ENCODE measurements at places on chromosomes 11 and 22.
A peak's percentile ranks its signal among the peaks of the same experiment; 100 is the strongest.

GRCh38 chr22:50526834-50527801 is 1.7 kb upstream of the SCO2 start:
- DNase-seq, result peak; percentile 72

GRCh38 chr11:5486421-5486820 is 2.1 kb upstream of the OR52D1 start:
- no peak for DNase-seq

- no peak for DNase-seq
These were observed 25.9 kb downstream of the IGSF9B start for GRCh38 chr11:133930767-133931448.

GRCh38 chr11:26330262-26330661 is 1.7 kb upstream of the ANO3 start:
- DNase-seq, result no peak

DNA sequence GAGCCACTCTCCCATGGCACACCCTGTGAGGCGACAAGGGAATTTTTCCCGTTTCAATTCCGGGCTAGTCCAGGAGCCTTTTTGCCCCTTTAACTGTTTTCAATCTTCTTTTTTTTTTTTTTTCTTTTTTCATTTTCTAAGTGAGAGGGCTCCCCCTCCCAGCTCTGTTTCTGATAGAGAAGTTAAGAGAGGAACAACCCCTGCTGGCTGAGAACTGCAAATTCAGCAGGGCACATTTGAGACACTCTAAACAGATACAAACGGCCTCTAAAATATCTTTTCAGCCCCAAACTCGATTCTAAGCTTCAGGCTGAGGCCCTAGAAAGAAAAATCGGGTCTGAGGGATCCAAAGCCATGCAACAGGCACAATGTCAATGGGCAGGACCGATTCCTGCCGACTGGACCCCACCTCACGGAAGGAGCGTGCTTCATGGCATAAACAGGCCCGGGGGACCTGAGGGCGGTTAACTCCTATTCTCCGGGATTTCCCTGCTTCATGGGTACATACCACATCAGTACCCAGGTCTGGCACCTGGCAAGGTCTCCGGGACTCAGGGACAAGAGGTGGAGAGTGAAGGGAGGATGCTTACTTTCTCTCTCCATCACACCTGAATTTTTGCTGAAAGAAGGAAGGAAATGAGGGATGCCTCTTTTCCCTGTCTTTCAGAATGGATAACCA is 627.5 kb downstream of the BUD13 start:
- DNase-seq, result no peak

DNA sequence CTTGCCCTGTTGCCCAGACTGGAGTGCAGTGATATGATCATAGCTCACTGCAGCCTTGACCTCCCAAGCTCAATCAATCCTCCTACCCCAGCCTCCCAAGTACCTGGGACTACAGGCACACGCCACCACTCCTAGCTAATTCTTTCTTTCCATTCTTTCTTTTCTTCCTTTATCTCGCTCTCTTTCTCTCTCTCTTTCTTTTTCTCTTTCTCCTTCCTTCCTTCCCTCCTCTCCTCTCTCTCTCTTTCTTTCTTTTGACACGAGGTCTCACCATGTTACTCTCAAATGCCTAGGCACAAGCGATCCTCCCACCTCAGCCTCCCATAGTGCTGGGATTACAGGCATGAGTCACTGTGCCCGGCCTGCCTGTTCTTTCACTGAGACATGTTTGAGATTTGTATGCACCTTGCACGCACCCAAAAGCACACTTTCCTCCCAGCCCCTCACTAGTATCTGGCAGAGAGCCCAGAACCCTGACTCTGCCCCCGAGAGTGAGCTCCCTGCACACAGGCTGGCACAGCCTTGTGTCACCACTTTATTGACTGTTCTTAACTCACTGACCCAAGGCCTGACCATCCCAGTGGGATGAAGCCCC is 56.8 kb downstream of the CD6 start:
- no peak for DNase-seq

GRCh38 chr22:47337161-47337621 is 574.7 kb downstream of the TBC1D22A start:
- no peak for DNase-seq

- DNase-seq, result no peak
These were observed 61.8 kb downstream of the SMIM38 start for GRCh38 chr11:69217276-69218105.

- no peak for DNase-seq
These were observed 131.7 kb upstream of the ISX start for GRCh38 chr22:34934261-34934660.

DNA sequence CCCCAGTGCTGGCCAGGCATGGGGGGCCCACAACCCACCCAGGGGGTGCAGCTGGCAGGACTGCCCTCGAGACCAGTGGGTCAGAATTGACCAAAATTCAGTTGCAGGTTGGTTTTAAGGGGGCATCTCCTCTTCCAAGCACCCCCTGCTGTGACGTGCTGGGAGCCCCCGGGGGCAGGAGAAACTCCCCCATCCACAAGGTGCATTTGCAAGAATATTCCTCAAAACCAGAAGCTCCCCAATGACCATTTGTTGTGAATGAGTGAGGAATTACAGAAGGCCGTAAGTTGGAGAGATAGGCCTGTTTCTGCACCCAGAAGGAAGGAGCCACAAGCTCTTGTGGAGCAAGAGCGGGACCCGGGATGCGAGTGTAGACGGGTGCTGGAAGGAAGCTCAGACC is 414.5 kb downstream of the BRD1 start:
- DNase-seq, result no peak

DNA sequence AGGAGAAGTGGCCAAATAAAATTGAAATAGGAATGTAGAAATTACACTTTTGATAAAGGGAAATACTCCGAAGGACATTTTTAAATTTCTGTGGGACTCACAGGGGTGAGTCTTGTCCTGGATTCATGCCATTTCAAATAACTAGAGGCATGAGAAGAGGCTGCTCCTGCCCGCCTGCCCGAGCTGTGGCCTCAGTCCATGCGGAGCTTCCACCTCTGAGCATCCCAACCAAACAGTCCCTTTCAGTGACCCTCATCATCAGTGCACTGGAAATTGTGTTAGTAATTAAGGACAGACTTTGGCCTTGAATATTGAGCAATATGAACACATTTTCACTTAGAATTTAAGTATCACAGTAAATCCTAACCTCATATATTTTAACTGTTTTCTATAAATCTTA is 25.6 kb downstream of the GRIA4 start:
- DNase-seq, result no peak

DNA sequence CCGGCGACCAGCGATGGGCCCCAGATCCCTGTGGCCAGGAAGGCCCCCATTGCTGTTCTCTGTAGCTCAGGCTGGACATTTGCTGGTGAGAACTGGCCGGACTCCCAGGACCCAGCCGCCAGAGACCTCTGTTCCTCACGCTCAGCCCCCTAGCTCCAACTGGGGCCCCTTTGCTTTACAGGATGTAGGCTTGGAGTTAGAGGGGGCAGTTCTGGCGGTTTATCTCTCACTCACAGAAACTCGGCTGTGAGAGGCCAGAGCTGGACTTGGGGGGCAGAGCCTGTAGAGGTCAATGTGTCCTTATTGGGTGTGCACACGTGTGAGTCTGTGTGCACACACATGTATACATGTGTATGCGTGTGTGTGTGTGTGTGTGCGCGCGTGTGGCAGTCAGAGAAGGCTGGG is 502 bp downstream of the SMIM38 start:
- no peak for DNase-seq

DNA sequence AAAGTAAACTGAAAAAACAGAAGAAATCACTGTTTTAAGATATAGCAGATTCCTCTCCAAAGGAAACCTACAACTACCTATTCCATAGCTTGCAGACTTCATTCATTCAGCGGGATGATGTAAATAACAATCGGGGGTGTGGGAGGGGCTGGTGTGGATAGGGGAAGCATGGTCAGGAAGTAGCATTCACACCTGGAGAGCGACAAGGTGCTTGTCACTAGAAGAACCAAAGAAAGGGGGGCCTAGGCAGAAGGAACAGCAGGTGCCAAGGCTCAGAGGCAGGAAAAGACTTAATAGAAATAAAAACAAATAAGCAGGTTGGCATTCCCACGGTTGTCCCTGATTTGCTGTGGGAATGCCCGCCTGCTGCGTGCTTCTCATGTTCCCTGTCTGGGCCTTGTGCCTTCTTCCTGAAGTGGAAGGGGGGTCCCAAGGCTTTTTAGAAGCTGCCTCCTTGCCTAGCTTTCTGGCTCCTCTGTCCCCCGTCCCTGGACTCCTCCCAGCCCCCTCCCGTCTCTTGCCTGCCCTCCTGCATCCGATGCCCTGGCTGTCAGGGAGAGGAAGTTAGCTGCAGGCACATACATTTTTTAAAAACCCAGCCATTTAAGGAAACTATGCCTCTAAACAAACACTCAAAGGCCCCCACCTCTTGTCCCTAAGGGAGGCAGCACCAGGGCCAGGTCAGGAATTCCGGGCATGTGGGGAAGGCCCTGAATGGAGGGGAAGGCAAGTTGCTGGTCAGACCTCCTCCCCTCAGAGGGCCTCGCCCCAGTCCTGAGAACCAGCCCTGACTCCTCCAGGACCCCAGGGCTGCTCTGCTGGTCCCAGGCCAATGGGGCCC is 54.7 kb upstream of the PRDM11 start:
- no peak for DNase-seq

DNA sequence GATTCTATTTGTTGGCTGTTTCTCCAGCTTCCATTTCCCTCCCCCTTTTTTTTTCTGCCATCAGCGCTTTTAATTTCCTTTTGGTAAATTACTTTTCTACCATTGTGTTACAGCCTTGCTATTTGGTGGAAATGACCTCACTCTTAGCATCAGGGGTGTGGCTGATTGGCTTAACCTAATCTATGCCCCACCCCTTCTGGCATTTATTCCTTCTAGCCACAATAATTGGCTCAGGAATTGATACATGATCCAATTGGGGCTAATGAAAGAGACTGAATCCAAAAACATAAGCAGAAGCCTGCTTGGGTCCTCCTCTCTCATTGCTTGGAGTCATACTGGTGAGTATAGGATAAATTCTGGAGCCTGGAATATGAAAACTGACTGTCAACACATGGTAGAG is 402.4 kb upstream of the LRRC4C start:
- DNase-seq, result no peak

- peak; percentile 91 for DNase-seq
These were observed 11.1 kb downstream of the TXN2 start for GRCh38 chr22:36470162-36470993.

DNA sequence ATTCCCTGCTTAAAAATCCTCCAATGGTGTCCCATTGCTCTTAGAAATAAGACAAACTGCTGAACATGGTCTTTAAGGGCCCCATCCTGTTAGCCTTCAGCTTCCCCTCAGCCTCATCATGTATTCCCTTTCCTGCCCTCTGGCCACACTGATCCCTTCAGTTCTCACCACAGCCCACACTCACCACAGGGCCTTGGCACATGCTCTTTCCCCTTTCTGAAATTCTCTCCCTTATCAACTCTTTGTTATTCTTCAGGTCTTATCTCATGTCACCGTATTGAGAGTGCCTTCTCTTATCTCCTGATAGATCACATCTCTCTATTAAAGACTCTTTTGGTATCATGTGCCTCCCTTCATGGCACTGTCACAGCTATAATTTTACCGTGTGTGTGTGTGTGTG is 167.8 kb upstream of the MPPED2 start:
- DNase-seq, result no peak

DNA sequence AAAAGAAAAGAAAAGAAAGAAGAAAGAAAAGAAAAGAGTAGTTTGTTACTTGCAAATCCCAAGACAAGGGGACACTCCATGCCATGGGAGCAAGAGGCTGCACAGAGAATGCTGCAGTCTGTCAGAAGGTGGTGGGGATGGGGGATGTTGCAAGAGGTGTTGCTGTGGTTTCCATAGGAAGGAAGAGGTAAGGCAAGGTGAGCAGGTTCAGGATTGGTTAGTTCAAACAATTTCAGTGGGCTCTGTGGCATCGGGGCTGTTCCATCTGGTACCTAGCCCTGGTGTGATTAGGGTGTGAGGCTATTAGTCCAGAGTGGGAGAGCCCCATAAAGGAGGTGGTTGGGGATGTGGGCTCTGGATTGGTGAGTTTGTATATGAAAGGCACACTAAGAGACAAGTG is 172.7 kb downstream of the BCR start:
- no peak for DNase-seq

- no peak for DNase-seq
These were observed 7.5 kb downstream of the CFAP68 start for GRCh38 chr11:111886844-111887243.

- no peak for DNase-seq
These were observed 745.8 kb upstream of the ANO5 start for GRCh38 chr11:21446939-21447590.

DNA sequence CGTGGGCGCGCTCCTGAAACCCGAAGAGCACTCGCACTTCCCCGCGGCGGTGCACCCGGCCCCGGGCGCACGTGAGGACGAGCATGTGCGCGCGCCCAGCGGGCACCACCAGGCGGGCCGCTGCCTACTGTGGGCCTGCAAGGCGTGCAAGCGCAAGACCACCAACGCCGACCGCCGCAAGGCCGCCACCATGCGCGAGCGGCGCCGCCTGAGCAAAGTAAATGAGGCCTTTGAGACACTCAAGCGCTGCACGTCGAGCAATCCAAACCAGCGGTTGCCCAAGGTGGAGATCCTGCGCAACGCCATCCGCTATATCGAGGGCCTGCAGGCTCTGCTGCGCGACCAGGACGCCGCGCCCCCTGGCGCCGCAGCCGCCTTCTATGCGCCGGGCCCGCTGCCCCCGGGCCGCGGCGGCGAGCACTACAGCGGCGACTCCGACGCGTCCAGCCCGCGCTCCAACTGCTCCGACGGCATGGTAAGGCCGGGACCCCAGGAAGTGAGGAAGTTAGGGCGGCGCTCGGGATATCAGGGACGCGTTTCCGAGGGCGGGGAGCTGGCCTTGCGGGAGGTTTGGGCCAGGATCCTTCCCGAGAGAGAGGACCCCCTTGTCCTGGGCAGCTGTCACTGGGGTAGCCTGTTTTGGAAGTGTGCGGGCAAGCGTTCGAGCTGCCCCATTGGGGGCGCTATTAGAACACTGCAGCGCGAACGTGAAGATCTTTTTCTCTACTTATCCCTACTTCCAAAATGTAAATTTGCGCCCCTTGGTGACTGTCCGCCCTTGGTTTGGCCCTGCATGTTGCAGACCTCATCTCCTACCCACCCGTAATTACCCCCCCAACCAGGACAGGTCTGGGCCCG is 796 bp downstream of the MYOD1 start:
- DNase-seq, result peak; percentile 59

- no peak for DNase-seq
These were observed 1.6 kb downstream of the CBX7 start for GRCh38 chr22:39150848-39151215.

DNA sequence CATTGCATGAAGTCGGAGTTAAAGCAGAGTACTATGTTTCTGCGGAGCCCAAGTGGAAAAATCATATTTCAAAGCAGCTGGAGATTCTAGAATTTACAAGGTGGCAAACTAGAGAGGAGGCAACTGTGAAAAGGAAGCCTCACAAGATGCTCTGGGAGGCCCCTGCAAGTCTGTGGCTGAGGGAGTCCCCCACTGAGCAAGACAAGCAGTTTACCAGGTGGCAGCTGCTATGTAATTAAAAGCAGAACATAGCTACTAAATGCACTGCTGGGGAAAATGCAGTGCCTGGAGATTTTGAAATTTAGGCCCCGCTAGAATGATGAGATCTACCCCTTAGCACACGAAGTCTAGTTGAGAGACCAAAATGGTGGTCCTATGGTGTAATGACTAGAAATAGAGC is 728.0 kb downstream of the OPCML start:
- no peak for DNase-seq
